ENCODE measurements at places on chromosomes 3 and 15.

DNA sequence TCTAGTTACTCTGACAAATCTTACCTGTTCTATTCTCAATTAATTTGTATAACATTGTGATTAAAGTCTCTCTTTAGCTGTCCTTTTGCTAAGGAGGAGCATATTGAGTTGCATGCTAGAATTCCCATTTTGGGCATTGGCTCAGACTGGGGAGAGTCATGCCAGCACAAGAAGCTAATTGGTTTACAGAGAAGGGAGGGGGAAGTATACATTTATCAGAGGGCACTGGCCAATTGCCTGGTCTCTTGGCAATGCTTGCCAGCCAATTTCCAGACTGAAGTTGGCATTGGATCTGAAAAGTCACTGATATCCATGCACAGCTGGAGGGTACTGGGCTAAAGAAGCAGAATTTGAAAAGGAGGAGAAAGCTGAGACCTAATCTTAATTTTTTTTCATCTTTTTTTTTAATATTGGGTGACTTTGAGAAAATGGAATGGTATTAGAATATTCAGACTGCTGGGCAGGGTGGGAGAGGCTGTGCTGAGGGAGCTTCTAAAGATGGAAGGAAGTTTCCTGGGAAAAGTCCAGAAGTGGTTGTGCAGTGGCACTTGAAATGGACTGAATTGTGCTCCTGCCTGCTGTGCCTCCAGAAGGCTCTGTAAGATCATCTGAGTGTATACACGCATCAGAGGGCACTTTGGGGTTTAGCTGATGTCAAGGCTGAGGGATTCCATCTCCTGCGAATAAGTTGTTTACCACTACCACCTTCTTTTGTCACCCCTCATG lies 365.2 kb upstream of the DPH6 start:
- DNase-seq, result no peak

GRCh38 chr3:4824926-4825325 lies 154.3 kb upstream of the BHLHE40 start:
- peak; percentile 66 for DNase-seq

DNA sequence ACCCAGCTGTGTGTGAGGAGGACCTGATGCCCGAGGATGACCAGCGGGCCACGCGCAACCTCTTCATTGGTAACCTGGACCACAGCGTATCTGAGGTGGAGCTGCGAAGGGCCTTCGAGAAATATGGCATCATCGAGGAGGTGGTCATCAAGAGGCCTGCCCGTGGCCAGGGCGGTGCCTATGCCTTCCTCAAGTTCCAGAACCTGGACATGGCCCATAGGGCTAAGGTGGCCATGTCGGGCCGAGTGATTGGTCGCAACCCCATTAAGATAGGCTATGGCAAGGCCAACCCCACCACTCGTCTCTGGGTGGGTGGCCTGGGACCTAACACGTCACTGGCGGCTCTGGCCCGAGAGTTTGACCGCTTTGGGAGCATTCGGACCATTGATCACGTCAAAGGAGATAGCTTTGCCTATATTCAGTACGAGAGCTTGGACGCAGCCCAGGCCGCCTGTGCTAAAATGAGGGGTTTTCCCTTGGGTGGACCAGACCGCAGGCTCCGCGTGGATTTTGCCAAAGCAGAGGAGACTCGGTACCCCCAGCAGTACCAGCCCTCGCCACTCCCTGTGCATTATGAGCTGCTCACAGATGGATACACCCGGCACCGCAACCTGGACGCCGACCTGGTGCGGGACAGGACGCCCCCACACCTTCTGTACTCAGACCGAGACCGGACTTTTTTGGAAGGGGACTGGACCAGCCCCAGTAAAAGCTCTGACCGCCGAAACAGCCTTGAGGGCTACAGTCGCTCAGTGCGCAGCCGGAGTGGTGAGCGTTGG lies 1.5 kb downstream of the RBM15B start:
- DNase-seq, result no peak

DNA sequence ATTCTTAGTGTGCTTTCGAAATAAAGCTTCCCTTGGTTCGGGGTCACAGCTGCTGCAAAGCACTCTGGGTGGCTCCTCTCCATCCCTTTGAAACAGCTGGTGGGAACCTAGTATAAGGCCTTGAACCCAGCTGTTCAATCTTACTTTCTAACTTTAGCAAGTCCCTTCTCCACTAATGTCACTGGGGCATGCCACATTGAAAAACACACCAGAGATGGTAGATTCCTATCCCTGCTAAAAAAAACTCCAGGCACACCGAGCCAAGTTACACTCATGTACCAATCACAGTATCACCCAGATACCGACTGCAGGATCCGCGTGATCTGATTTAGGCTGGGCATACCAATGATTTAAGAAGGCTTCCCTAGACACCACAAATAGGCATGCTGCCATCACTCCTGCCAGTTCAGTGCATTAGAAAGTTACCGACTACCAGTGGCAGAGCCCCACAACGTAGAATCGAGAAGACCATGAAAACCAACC lies 65.0 kb downstream of the WWTR1 start:
- DNase-seq, result no peak
